Uterus (tissue), 4 donors: ENCODE measurements at places on chromosomes 11 and 22. TPM values are rescaled to one million over a fixed set of nuclear protein-coding genes. Genes with fewer than 3 reads are reported as not detected.

TEX54 gene
- total RNA-seq: not detected

GAB4 gene
- total RNA-seq: not detected

OR2AT4 gene
- not detected for total RNA-seq

MPZL3 gene
- 0.26 TPM for total RNA-seq

GRCh38 chr11:32224580-32224979 is 133.7 kb downstream of the RCN1 start:
- DNase-seq: no peak
- H3K27ac ChIP-seq: no peak overlapping the region
- no peak overlapping the region for H3K4me3 ChIP-seq
- no peaks in the 10 kb centered on the region for H3K36me3 ChIP-seq

- H3K36me3 ChIP-seq: no peaks in the 10 kb centered on the region
- H3K27me3 ChIP-seq: no peaks in the 10 kb centered on the region
- no peak for DNase-seq
- no peaks in the 10 kb centered on the region for H3K4me1 ChIP-seq
Measured at GRCh38 chr11:35274909-35275785, 136.2 kb downstream of the CD44 start.

DNA sequence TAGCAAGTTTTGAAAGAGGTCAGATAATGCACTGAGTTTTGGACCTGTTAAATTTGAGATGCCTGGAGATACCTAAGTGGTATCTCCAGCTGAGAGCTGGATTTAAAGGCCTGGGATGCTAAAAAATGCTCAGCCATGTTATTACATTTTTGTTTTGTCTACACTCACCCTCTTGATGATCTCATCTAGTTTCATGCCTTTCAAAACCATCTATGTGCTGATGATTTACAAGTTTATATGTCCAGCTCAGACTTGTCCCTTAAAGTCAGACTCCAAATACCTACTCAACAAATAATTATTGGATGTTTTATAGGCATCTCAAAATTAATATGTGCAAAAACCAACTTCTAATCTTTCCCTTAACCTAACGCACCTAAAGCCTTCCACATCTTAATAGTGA is 103.6 kb upstream of the OR9G4 start:
- no peaks in the 10 kb centered on the region for H3K27me3 ChIP-seq
- no peaks in the 10 kb centered on the region for H3K4me1 ChIP-seq
- H3K27ac ChIP-seq: no peak overlapping the region
- no peak for DNase-seq

- H3K4me1 ChIP-seq: no peaks in the 10 kb centered on the region
- no peak for DNase-seq
- no peaks in the 10 kb centered on the region for H3K36me3 ChIP-seq
- H3K27me3 ChIP-seq: no peaks in the 10 kb centered on the region
- H3K27ac ChIP-seq: no peak overlapping the region
Measured at GRCh38 chr22:25366876-25367466, 147.5 kb downstream of the CRYBB2 start.

- no peaks in the 10 kb centered on the region for H3K27me3 ChIP-seq
- H3K4me3 ChIP-seq: no peak overlapping the region
- DNase-seq: no peak
Measured at GRCh38 chr11:110883256-110883655, 171.0 kb upstream of the ARHGAP20 start.

- DNase-seq: peak; percentile 96
- no peaks in the 10 kb centered on the region for H3K4me1 ChIP-seq
- H3K36me3 ChIP-seq: no peaks in the 10 kb centered on the region
- no peaks in the 10 kb centered on the region for H3K27me3 ChIP-seq
Measured at GRCh38 chr11:2901854-2902783, 16.5 kb upstream of the CDKN1C start.

DNA sequence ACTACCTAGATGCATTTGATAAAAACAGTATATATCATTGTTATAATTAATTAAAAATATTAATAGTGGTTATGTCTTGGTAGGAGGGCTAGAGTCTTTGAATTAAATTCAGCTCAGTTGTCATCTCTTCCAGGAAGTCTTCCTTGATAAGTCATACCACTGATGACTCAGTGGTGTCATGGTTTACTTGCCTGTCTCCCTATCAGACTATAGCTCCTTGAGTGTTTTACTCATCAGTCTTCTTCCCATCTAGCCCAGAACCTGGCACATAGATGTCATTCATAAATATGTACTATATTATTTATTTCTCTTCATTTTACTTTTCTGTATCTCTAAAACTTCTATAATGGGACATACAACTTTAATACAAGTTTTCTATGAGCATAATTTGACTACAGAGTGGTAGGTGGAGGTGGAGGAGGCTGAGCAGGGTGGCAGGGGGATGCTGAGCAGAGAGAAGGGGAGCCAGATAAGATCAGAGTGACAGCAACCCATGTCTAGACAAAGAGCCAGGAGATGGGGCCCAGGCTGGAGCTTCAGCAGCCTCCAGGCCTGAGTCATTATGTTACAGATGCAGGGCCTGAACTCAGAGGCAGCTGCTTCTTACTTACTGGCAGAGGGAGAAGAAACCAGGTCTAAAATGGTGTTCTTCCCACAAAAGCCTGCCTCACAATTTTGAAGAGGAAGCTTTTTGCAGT is 82.3 kb upstream of the PHOX2A start:
- no peak for DNase-seq
- H3K27ac ChIP-seq: no peak overlapping the region
- no peaks in the 10 kb centered on the region for H3K4me1 ChIP-seq

DNA sequence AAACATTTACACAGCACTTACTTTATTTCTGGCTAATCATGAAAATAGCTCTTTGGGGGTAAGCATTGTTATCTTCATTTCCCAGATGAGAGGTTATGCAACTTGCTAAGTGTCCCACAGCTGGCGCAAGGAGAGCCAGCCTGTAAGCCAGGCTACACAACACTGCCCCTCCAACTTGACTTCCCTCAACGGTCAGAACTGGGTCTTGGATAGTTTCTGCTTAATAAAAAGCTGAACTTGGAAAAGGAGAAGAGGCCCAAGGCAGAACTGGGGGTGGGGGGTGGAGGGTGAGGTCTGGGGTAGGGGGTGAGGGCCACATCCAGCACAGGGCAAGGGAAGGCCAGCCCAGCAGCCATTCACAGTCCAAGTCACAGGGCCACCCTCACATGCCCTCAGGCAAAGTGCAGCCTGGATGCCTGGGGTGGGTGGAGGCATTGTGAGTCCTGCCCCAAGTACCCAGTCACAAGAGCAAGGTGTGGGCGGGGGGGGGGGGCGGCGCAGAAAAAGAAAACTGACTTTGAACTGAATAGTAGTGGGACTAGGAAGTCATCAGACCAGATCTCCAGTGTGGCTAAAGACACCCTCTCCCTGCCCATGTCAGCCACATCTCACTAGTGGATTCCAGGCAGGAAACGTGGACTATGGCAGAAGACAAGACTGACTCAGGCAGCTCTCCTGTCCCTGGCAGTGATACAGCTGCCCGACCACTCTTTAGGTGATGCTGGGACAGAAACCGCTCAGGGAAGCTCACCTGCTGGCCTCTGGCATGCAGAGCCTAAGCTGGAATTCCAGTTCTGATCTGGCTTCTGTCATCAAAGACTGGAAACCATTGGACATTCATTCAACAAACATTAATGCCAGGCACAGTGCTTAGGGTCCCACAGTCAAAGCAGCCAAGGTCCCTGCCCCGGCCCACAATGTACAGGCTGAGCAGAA is 52.4 kb downstream of the PACSIN2 start:
- no peak overlapping the region for H3K4me3 ChIP-seq
- no peaks in the 10 kb centered on the region for H3K36me3 ChIP-seq
- H3K4me1 ChIP-seq: no peaks in the 10 kb centered on the region
- no peak overlapping the region for H3K27ac ChIP-seq

DNA sequence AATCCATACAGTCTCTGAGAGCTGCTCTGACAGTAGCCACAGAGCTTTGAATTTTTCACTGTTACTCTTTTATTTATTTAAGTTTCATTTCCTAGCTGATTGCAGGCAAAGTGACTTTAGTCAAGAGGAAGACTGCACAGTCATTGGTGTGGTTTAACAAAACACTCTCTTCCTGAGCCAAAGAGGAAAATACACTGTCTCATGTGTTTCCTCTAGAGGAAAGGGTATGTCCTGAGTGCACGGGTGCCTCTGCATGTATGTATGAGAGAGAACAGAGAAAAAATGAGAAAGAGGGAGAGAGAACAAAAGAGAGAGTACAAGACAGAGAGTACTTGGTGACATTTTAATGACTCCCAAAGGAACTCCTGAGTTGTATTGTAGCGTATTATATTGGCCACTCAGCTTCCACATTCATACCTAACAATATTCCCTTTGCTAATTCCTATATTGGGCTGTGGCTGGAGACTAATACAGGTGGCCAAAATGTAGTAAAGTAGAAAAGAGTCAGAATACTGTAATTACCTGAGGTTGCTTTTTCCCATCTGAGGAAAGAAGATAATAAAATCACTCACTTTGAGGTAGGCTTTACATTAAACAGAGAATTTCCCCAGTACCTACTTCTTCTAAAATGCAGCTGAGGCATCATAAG is at the start of gene OR4D9:
OR4D9 (plus strand) TSS at position 599 of the 649 bp plus-strand sequence. CDS start 3,374 bp downstream, outside the sequence.
- H3K4me1 ChIP-seq: no peaks in the 10 kb centered on the region
- H3K4me3 ChIP-seq: no peak within 1 kb of the TSS
- no peak within 1 kb of the TSS for H3K27ac ChIP-seq
- H3K27me3 ChIP-seq: no peaks in the 10 kb centered on the region
- DNase-seq: no peak
